Posterior vena cava (tissue), 2 donors: ENCODE measurements at places on chromosomes 5 and 9. TPM values are rescaled to one million over a fixed set of nuclear protein-coding genes. Genes with fewer than 3 reads are reported as not detected.

GRCh38 chr5:142023836-142024235 is 11.0 kb upstream of the GNPDA1 start:
- DNase-seq = no peak

GRCh38 chr5:80988419-80988935 is 28.3 kb downstream of the RASGRF2 start:
- no peak for DNase-seq

- no peak for DNase-seq
Observed at GRCh38 chr9:94245651-94246050, 13.4 kb upstream of the ZNF169 start.

- DNase-seq = no peak
Observed at GRCh38 chr5:171121638-171122037, 187.4 kb upstream of the TLX3 start.

Gene PDE8B
- total RNA-seq = 7.7 TPM

Gene FREM1
- 6.8 TPM for total RNA-seq

Gene ANKRD34B
- not detected for total RNA-seq
